Motor neuron (in vitro differentiated cells): ENCODE measurements at places on chromosomes 7 and 10. TPM values are rescaled to one million over a fixed set of nuclear protein-coding genes. Genes with fewer than 3 reads are reported as not detected.

GRCh38 chr10:30705101-30705624, 75.6 kb upstream of the LYZL2 start:
- peak; percentile 32 for ATAC-seq

- peak; percentile 81 for ATAC-seq
These were observed 1094.0 kb upstream of the LRRN3 start for GRCh38 chr7:109996927-109997326.

GRCh38 chr10:81943583-81943982, 68.6 kb downstream of the NRG3 start:
- ATAC-seq = no peak

DNA sequence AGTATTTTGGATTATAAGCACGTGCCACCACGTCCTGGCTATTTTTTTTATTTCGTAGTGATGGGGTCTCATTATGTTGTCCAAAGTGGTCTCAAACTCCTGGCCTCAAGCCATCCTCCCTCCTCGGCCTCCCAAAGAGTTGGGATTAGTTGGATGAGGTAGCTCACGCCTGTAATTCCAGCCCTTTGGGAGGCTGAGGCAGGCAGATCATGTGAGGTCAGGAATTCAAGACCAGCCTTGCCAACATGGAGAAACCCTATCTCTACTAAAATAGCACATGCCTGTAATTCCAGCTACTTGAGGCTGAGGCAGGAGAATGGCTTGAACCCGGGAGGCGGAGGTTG, 21.8 kb upstream of the YWHAG start:
- ATAC-seq = no peak

DNA sequence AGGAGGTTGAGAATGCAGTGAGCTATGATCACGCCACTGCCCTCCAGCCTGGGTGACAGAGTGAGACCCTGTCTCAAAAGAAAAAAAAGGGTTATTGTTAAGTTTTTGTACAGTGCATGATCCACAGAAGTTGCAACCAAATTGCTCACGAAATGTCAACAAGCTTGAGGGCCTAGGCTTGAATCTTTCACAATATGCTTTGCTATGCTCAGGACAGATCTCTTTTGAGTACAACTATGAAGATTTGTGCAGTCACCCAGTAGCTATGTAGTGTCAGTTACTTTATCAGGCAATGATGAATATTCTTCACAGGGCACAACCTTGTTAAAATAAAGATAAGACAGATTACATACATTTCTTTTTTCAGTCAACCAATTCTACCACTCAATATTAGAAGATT, 109.2 kb downstream of the PRTFDC1 start:
- ATAC-seq = no peak

- ATAC-seq = peak; percentile 100
These were observed 430.8 kb downstream of the PLXNA4 start for GRCh38 chr7:132145466-132145865.

GRCh38 chr10:1163204-1163660, 107.0 kb downstream of the WDR37 start:
- no peak for ATAC-seq

- no peak for ATAC-seq
These were observed 162.4 kb upstream of the MEOX2 start for GRCh38 chr7:15848901-15849300.

DNA sequence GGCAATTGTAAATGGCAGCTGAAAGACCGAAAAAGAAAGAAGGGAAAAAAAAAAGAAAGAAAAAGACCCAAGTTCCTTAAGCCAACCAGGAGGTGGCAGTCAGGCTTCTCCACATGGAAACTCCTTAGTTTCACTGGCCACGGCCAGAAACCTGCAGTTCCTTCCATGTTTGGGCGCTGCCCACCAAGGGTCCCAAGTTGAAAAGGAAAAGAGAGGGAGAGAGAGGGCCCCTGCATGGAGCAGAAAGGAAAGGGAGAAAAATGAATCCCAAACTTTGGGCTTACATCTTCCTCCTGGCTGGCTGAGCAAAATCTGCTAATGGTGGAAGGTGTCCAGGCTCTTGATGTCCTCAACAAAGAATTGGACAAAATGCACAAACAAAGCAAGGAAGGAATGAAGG, 31.8 kb upstream of the ABCA13 start:
- no peak for ATAC-seq

- no peak for ATAC-seq
These were observed 27.4 kb downstream of the ITGB8 start for GRCh38 chr7:20358106-20358505.

GRCh38 chr10:90884431-90884830, 12.7 kb downstream of the RPP30 start:
- ATAC-seq = no peak

DNA sequence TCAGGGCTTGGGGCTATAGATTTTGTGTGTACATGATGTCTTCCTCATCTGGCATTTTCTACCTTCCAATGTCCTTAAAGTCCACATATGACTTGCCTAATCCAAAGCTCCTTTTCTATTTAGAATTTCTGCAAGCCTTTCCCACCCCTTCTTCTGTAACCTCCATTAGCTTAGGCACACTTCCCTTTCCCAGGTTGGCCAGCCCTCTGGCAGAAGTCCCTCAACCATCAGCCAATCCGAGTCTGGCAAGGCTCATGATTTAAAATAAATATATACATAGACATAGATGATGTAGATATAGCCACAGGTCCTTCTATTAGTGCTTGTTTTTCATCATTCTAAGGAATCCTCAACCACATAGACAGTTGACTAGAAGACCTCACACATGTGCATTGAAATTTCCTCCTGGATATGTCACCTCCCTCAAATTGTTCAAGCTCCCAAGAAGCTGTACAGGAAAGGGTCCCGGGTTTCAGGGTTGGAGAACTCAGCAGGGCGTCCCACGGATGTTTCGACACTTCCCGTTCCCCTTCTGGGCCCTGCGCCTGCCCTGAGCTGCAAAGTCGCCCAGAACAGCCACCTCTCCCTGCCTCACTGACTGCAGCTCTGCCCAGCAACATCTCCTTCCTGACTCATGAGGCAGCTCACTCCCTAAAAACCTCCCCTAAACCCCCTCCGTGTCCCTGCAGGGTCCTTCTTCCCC, 20.4 kb upstream of the PIK3AP1 start:
- no peak for ATAC-seq

- ATAC-seq = no peak
These were observed 376.8 kb upstream of the STEAP1 start for GRCh38 chr7:89777499-89777898.

The EPHA1 gene
- 0.71 and 1.1 TPM in 2 replicates for total RNA-seq

DNA sequence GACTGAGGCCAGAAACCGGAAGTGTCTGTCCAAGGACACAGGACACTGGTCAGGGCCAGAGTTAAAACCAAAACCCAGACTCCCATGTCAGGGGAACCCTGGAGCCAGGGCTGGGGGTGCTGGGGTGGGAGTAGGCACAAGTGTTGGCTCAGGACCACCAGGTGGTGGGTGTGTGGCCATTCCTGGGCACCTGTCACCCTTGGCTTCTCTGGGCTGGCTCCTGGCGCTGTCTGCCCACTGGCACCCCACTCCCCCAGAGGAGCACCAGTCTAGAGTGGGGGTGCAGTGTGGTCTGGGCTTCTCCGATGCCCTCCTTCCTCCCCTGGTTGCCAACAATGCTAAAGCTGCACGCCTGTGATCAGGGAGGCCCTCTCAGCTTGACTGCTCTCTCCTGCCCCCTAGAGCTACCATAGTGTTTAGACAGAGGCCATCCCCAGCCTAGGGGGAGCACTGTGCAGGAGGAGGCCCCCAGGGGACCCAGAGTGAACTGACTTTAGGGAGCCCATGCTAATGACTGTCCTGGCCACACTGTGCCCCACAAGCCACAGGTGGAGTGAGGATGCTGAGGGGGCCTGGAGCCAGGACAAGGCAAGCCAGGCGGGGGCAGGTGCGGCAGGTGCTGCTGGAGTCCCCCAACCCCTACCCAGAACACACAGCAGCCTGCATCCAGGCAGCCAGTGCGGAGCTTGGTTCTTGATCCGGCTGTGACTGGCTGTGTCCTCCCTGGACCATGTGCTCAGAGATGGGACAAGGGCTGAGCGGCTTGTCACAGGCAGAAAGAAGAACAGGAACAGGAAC, 11.0 kb downstream of the RASGEF1A start:
- peak; percentile 75 for ATAC-seq

DNA sequence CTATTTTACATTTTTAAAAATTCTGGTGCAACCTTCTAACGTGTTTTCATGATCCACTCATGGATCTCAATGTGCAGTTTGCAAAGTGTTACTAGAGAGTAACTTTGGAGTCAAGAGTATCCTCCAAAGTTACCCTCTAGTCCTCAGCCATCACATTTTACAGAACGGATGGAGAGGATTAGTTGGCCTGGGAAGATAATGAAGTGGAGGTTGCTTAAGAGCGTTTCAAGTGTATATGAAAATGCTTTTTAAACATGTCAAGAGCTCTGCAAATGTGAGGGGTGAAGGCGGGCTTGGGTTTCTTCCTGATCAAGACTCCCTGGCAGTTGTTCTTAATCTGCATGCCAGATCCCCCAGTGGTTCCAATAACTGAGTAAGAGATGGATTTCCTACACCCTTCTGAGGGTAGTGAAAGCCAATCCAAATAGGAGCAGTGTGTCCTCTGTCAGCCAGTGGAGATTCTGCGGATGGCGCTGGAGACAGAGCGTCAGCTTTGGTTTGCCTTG, 299.4 kb upstream of the NPVF start:
- ATAC-seq = no peak

The JAKMIP3 gene
- total RNA-seq = 1.1 and 1.5 TPM in 2 replicates
